ENCODE measurements at places on chromosomes 4 and X.

DNA sequence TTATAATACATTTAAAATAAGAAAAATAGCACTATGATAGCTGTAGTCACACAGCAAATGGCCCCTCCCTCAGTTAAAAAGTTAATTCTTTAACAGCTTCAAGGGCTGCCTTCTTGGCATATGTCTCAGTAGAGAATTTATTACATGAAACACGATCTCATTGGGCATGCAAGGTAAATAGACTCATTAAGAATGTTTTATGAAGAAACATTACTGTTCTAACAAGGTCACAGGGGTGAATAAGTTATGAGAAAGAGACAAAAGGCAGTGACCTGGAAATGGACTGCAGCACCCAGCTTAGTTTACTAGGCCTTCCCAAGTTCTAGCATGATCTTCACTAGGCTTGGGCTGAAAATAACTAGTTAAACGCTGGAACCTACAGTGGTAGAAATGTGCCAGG, 277.7 kb downstream of the NR3C2 start:
- DNase-seq = peak; percentile 2

DNA sequence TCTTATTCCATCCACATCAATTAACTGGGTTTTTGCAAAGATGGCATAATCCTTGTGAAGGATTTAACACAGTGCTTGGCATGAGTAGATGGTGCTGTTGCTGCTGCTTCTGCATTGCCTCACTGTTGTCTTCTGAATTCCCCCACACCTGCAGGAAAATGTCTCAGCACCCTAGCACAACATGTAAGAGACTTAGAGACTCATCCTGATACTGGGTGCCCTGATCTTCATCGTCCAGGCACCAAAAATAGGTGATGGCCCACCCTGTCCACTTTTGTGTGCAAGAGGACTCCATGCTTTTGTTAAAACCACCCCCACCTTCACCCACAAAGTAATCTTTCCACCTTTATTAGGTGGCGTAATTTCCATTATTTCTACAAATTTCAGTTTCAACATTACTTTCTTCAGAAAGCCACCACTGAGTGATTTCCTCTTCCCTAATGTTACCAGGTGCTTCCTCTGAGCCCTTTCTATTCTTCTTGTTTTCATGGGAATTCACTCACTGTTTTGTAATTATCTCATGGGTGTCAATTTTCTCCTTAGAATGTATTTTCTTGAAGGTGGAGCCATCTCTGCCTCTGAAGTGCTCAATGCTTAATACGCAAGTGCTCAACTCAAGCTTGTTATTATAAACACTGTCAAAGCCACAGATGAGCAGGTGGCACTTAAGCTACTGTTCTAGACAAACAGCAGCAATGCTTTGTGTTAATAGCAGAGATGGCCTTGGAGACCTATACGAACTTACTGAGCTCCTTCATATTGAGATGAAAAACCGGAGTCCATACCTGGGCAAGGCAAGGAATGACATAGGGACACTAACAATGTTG, 89.5 kb downstream of the HS3ST1 start:
- no peak for DNase-seq

DNA sequence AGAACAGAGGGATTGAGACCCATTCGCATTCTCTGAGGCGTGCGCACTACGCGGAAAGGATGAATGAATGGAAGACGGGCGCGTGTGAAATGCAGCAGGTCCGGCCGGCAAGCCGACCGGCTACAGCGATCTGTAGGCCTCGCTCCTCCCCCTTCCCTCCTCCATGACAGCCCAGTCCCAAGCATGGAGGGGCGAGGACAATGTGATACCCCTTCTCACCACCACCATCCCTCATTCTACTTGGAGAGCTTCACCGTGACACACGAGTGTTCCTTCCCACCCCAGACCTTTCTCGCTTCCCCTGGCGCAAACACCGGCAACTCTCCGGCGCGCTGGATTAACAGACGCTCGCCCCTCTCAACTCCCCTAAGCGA, 815 bp downstream of the EIF4E start:
- DNase-seq = peak; percentile 51

DNA sequence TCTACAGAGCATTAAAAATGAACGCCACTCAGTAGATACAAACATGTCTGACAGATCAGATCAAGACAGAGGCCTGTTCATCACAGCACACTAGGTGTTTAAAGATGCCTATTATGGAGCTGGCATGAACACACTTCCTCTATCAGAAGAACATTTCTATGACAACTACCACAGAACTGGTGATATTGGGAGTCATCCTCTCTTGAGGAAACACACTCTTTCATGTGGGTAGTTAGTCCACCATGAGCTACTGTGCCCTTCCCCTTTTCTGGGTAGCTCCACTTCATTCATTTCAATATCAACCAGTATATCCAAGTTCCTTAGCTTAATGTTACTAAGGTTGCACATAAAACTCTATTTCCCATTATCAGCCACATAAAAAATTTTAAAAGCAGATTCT, 46.7 kb downstream of the MAOB start:
- no peak for DNase-seq

DNA sequence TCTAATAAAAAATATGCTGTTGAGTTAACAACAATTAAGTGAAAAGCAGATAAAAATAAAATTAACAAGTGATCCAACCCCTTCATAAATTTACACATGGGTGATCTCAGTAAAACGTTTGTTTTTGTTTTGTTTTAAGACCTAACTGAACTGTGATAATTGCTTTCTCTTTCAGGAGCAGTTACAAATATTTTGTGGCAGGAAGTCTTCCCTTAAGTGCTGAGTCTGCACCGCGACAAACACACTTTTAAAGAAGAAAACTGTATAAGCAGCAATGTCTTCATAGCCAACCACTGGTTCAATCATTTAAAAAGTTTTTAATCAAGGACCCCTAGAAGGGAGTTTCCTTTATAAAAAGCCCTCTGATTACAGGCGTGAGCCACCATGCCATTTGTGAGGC, 53.7 kb upstream of the NFKB1 start:
- DNase-seq = no peak

DNA sequence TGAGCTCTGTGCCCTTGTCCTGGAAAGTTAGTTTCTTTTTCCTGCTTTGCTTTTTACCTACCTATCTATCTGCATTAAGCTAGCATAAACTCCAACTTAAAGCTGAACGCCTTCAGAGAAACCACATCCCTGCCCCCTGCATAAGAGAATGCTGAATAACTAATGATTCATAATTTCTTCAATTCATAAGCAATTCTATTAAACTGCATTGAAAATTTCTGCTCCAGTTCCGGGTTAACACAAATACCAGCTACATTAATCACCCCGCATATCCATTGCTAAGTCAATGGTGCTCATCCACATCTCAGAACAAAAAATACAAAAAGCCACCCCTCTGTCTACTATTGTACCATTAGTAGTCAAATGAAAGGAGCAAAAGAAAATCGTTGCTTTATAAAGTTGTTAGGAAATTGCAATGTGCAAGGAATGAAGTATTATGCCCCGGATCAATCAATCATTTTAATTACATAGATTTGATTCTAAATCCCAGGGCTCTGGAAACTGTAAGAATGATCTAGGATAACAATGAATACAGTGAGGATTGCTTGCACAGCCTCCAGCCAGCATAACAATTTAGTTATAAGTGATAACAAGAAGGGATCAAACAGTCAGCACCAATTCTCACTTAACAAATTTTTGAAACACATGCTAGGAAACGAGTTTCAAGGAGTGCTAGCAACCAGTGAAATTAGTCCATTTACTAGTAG, 106.8 kb downstream of the ELOVL6 start:
- DNase-seq = no peak

- DNase-seq = no peak
These were observed 78.3 kb upstream of the SLC4A4 start for GRCh38 chr4:71260544-71260943.

DNA sequence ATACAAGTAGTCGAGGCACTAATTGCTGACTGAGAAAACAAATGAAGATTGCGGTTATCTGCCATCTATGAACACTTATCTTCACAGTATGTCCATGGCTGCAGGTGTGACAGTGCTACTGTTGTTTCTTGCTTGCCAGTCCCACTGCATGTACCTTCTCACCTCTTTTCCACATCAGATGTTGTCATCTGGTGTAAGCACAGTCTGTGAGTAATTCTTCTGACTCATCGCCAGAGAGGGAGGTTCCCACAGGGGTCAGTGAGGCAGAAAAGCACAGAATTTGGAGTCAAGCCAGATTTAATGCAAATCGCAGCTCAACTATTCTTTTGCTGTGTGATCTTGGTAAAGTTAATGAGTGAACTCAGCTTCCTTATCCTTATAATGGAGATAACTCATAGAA, 144.4 kb downstream of the GLRA2 start:
- peak; percentile 67 for DNase-seq

DNA sequence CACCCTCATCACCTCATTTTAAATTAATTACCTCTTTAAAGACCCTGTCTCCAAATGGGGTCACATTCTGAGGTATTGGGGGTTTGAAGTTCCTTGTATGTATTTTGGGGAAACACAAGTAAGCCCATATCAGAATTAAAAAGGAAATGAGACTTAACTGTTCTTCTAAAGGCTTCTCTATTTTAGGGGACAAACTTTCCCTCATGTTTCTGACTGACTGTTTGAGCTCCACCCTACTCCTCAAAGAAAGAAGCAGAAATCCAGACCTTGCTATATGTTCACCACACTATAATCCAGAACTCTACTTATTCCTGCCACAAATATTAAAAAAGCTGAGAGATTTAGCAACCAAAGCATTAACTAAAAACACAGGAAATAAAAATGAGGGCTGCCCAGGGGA, 258.8 kb downstream of the ARHGAP24 start:
- DNase-seq = no peak

GRCh38 chr4:145815027-145815612, 123.5 kb downstream of the ZNF827 start:
- no peak for DNase-seq

Measured in NCI-H2171 (cell line).